ENCODE measurements at places on chromosomes 7 and 10.

DNA sequence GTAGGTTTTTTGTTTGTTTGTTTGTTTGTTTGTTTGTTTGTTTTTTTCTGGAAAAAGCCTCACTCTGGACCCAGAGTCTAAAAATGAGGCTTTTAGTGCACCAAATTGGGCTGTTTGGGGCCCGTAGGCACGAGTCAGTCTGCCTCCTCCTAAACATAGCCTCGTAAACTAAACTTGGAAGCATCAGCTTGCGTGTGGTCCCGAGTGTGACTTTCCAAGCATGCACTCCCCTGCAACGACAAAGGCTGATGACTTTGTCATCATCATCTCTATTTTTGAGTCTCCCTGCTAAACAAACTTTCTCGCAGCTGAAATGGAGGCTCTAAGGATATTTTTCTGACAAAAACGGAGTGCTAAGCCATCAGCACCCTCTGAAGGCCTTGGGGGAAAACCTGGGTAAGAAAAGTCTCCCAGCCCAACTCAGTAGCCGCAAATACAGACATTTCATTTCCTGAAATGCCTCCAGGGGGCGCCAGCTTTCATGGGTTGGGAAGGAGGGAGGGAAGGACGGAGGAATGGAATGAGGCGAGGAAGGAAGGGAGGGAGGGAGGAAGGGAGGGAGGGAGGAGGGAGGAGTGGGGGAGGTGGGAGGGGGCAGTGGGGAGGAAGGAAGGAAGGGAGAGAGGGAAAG is 245.9 kb downstream of the KCNMA1 start:
- peak; percentile 68 for DNase-seq

GRCh38 chr7:14954035-14954434 is 51.5 kb upstream of the DGKB start:
- DNase-seq = no peak

DNA sequence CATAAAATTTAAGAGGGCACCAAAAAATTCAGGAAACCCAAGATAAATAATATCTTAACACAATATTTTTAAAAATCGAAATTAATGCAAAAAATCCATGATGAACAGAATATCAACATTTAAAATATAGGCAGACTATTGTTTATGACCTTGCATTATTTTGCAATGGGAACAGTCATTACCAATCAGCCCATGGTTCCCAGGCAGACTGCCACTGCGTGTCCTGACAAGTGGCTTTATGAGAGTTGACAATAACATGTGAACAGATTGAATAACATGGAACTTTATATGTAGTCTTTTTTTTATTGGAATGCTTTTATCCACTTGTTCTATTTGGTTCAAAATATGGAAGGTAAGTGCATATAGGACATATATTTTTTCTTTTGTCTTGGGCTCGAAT is 3.1 kb upstream of the AVPI1 start:
- DNase-seq = no peak

- no peak for DNase-seq
These were observed 595.6 kb upstream of the NRP1 start for GRCh38 chr10:33930079-33930478.

GRCh38 chr7:138226001-138226476 is 149.8 kb downstream of the AKR1D1 start:
- DNase-seq = no peak

GRCh38 chr10:70562036-70562755 is 40.3 kb downstream of the PRF1 start:
- no peak for DNase-seq

DNA sequence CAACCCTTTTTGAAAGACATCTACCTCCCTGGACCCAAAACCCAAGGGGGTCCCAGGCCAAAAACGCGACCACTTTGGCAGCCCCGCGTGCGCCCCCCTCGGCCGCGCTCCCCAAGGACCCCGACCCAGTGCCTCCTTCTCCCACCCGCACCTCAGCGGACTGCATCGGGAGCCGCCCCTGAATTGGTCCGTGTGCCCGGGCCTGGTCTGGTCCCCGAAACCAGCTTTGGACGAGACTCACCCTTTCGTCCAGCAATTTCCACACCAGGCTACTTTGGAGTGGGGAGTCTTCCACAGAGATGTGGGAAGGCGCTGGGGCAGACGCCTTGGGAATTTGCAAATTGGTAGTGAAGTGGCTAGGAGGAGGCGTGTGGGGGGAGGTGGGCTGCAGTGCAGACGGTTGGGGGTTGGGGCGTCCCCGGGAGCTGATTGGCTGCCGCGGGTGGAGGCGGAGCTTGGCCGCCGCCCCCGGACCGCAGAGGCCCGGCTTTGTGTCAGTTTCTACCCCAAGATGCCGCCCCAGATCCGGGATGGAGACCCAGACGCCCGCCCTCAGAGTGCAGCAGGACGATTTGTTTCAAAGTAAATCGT is 16.9 kb downstream of the TCAF1 start:
- DNase-seq = peak; percentile 85

DNA sequence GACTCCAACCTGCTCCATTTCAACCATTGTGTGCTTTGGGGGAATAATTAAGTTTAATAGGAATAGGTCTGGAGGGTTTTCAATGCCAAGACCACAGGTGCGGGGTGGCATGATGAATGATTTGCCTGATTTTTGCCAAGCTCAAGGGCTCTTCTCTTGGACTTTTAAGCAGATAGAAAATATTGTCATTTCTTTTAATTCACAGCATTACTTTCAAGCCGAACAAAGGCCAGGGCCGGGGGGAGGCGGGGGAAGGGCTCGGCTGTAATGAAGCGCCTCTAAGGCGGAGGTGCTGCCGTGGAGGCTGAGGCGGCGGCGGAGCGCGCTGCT is 6.5 kb downstream of the PTF1A start:
- peak; percentile 69 for DNase-seq

DNA sequence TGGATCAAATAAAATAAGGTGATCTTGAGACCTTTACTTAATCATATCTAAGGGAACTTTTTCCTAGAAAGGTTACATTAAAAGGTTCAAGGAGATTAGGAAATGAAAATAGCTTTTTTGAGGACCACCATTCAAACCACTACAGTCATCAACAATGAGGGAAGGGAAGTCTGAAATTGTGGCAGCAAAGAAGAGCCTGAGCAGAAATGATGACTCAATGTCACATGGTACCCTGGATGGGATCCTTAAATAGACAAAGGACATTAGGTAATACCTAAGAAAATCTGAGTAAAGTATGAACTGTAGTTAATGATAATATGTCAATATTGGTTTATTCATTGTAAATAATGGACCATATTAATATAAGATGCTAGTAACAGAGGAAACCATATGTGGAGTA is 236.0 kb downstream of the SEMA3D start:
- DNase-seq = no peak

GRCh38 chr7:149716007-149716931 is 57.1 kb downstream of the ZNF467 start:
- DNase-seq = no peak

GRCh38 chr7:116836911-116837310 is 25.5 kb upstream of the CAPZA2 start:
- DNase-seq = no peak

GRCh38 chr10:84613336-84614021 is 285.1 kb downstream of the CCSER2 start:
- peak; percentile 18 for DNase-seq

- no peak for DNase-seq
These were observed 60.1 kb upstream of the NAMPT start for GRCh38 chr7:106344861-106345260.

- no peak for DNase-seq
These were observed 12.0 kb upstream of the COMTD1 start for GRCh38 chr10:75247797-75248196.

DNA sequence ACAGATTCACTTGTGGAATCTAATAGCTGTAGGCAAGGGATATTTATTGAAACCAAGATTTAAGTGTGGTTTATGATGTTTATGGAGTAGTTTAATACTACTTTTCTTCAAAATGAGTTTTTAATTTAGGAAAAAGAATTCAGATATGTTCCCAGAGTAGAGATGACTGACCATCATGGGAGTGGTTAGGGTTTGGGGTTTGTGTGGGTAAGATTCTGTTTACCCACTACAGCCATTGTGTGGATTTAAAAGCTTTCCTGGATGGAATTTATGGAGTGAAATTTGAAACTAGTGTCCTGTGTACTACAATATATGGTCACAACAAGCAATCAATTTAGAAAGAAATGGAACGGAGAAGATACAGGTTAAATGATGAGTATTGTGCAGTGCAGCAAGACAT is 453.5 kb downstream of the AUTS2 start:
- no peak for DNase-seq

DNA sequence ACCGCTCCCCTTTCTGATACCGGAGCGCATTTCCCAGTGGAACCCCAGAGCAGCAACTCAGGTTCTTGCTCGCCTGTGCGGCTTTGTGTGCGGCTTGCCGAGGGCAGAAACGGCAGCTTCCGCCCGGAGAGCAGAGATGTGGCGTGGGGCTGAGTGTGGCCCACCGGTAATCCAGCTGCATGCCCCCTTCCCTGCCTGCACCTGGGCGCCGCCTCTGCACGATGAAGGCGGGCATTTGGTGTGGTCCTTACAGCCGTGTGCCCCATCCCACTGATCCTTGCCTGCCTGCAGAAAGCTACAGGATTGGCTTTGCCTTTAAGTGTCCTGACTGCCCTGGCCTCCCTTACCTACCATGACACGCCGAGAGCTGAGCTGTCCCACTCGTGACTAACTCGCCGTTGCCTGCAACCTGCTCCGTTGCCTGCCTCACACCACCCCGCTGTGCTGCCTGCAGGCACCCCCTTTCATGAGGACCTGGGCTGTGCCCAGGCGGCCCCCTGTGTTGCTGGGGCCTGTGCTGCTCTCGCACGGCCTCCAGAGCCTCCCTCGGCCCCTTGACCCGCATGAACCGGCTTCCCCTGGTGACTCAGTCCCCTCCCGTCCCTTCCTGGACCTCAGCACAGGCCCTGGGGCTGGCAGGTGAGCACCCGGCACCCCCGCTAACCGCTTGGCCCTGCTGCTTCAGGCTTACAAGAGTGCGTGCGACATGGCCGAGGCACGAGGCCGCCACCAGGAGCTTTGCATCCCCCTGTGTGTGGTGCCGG is 48.0 kb downstream of the PITRM1 start:
- DNase-seq = no peak

- DNase-seq = no peak
These were observed 116.5 kb downstream of the COL26A1 start for GRCh38 chr7:101479217-101479616.

- no peak for DNase-seq
These were observed 683 bp downstream of the INSIG1 start for GRCh38 chr7:155298288-155298833.

GRCh38 chr10:128642023-128642422 is 515.8 kb upstream of the MKI67 start:
- DNase-seq = no peak

DNA sequence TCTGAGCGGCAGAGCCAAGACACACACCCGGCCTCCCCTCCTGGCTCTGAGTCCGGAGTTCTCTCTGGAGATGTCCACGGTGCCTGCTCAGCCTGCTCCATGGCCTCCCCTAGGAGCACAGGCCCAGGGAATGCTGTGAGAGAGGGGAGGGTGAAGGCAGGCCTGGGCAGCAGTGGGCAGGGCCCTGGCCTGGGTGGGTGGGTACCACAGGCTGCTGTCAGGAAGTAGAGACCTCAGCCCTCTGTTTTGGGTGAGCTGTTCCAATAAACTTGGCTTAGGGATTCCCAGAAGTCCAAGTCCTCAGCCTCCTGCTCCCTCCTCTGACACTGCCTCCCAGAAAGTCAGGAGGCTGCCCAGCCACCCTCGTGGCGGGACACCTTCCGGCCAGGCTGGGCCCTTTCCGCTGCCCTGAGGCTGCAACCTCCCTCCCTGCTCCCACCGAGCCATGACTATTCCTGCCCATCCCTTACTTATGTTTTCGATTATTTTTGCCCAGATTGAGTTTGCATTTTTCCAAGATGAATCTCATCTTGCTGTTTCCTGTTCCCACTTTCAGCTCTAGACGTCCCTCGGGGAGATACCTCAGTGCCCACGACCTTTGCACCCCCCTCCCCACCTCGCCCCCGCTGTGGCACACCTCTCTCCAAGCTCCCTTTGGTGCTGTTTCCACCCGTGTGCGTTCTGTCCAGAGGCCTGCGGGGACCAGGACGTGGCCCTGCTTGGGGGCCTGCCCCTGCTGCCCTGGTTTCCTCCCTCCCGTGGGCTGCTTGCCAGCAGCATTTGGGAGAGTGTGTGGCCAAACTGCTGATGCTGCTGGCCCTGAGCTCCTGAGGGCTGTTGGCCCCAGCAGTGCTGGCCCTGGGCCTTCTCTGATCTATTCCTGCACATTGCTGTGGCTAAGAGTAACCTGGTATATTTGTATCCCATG is 5.8 kb upstream of the POLM start:
- DNase-seq = no peak

GRCh38 chr7:101626758-101627157 is 2.3 kb downstream of the MYL10 start:
- DNase-seq = no peak

DNA sequence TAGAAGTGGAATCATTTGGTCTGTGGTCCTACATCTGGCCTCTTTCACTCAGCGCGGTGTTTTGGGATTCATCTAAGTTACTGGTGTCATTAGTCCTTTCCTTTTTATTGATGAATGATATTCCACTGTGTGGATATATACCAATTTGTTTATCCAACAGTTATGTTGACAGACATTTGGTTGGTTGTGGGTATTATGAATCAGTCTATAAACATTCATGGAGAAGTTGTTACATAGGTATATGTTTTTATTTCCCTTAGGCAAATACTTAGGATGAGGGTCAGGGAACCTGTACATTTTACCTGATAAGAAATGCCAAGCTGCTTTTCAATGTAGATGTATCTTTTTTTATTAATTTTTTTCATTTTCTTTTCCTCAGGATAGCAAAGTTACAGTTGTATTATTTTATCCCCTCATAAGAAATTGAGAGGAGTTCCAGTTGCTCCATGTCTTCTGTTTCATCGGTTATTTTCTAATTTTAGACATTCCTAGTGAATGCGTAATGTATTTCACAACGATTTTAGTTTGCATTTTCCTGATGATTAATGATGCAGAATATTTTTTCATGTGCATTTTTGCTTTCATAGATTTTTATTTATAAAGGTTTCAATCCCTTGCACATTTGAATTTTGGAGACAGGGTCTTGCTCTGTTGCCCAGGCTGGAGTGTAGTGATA is 203.8 kb upstream of the SH2B2 start:
- DNase-seq = no peak

- DNase-seq = no peak
These were observed 98.4 kb upstream of the FRMD4A start for GRCh38 chr10:14429043-14429700.

All from NCI-H1436 (cell line).